A549 treated with ZK216348 at 1 μM for 4 hours (cell line): ENCODE measurements at places on chromosomes 4 and X. TPM values are rescaled to one million over a fixed set of nuclear protein-coding genes. Genes with fewer than 3 reads are reported as not detected.

The MAP9 gene
- total RNA-seq: 5.2 to 7.9 TPM (median 5.6 TPM) in 5 replicates

The SPARCL1 gene
- not detected in 5 replicates for total RNA-seq

The PPARGC1A gene
- total RNA-seq: 0.05 to 0.11 TPM in 2 of 5 replicates, not detected in the others

The DIPK2B gene
- not detected in 5 replicates for total RNA-seq
